ENCODE measurements at places on chromosomes 7 and 10.

GRCh38 chr10:80196270-80196949 is 8.9 kb downstream of the ANXA11 start:
- no peak for DNase-seq

DNA sequence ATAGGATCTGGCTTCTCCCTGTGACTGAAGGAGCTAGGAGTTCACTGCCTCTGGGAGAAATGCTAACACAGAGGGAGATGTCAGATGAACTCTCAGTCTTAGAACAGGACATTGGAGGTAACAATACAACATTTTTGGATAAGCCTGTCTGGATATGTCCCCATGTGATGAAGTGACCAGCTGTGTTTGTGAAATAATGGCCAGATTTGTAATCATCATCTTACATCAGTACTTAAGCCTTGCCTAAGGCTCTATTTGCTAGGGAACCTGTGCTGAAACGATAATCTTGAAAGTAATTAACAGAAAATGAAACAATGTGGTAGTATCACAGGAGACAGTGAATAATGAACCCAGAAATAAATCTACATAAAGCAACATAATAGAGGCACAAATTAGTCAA is 56.2 kb downstream of the CRPPA start:
- no peak for DNase-seq

DNA sequence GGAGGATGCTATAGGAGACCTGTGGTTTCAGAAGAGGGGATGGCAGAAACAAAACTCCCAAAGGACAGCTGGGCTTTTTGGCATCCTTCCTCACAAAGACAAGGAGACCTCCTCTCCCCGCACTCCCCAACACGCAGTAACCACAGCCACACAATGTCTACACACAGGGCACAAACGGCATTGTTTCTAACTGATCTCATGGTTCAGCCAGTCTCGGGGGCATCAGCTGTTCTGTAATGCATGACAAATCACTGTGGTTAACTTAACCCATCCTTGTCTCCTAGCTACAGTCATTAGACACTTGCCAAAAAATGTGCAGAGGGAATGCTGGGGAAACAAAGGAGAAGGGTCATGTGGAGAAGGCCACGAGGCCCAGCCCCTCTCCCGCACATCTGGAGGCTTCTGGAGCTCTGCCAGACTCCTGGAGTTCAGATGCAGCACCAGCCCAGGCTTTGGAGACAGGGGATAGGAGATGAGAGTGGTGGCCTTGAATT is 7.6 kb upstream of the ADAMTS14 start:
- no peak for DNase-seq

- DNase-seq, result no peak
Observed at GRCh38 chr10:127911867-127912257, 5.0 kb downstream of the PTPRE start.

DNA sequence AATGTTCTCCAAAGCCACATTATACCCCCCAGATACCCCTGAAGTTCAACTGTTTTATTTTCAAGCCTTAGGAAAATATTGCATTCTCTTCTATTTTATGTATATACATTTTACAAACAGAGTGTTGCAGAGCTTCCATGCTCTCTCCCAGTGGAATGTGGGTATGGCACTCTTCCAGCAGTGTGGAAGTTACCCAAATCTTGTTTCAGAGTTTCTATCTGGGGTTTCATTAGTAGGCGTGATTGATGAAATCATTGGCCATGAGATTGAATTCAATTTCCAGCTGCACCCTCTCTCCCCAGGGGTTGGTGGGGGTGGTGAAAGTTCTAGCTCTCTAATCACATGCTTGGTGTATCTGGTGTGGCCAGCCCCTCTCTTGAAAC is 350.4 kb downstream of the RPS24 start:
- no peak for DNase-seq

- no peak for DNase-seq
Observed at GRCh38 chr10:129772468-129773358, 191.4 kb downstream of the EBF3 start.
